ENCODE measurements at places on chromosomes 4 and X.

GRCh38 chr4:7253837-7254236, 61.5 kb downstream of the SORCS2 start:
- DNase-seq = no peak

GRCh38 chr4:4392501-4393183, 5.7 kb downstream of the NSG1 start:
- no peak for DNase-seq

DNA sequence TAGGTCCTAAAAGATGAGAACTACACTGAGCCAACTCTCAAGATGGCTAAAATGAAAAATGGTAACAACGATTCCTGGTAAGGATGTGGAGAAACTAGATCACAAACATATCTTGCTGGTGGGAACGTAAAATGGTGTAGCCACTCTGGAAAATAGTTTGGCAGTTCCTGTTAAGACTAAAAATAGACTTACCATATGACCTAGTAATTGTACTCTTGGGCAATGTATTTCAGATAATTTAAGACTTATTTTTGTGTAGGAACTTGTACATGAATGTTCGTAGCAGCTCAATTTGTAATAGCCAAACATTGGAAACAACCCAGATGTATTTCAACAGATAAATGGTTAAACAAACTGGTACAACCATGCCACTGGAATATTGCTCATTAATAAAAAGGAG, 106.2 kb downstream of the HDAC8 start:
- no peak for DNase-seq

GRCh38 chr4:2800691-2801596, 8.1 kb downstream of the SH3BP2 start:
- DNase-seq = peak; percentile 59

GRCh38 chr4:61628727-61629126, 428.6 kb downstream of the ADGRL3 start:
- no peak for DNase-seq

- no peak for DNase-seq
Observed at GRCh38 chrX:71095033-71095432, 618 bp upstream of the FOXO4 start.

DNA sequence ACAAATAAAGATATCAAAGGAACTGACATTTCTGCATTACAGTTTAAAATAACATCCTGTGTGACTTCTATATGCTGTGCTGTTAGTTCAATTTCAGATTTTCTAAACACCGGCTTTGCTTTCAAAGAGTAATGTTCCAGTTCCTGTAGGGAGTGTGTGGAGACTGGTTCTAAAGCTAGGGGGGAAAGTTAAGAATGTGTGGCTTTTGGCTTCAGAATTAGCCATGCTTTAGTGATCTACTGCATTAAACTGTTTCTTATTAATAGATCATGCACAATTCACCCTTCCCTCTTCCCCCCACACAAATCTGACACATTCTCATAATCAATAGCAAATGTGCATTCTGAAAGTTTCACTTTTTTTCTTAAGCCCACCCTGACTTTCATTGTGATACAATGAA, 32.0 kb upstream of the DKK2 start:
- no peak for DNase-seq

DNA sequence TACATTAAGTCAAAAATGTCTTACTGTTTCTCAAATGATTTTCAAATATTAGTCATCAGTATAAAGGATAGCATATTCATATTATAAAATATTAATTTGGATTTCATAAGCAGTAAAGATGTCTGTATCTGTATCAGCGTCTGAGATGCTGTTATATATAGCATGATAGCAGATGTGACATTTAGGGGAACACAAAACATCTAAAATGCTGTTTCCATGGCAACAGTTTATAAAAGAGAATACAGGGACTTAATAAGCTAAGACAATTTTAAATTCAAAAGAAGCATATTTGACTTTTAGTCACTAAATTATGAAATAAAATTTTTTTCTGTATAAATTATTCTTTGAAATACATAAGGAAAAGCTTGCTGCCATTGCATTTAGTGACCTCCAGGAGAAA, 432.2 kb downstream of the PDGFC start:
- no peak for DNase-seq

GRCh38 chrX:122739770-122740169, 444.3 kb upstream of the GRIA3 start:
- no peak for DNase-seq

- DNase-seq = no peak
Observed at GRCh38 chr4:154507156-154507555, 15.6 kb upstream of the DCHS2 start.

- DNase-seq = no peak
Observed at GRCh38 chrX:119899125-119899524, 3.4 kb downstream of the AKAP14 start.

DNA sequence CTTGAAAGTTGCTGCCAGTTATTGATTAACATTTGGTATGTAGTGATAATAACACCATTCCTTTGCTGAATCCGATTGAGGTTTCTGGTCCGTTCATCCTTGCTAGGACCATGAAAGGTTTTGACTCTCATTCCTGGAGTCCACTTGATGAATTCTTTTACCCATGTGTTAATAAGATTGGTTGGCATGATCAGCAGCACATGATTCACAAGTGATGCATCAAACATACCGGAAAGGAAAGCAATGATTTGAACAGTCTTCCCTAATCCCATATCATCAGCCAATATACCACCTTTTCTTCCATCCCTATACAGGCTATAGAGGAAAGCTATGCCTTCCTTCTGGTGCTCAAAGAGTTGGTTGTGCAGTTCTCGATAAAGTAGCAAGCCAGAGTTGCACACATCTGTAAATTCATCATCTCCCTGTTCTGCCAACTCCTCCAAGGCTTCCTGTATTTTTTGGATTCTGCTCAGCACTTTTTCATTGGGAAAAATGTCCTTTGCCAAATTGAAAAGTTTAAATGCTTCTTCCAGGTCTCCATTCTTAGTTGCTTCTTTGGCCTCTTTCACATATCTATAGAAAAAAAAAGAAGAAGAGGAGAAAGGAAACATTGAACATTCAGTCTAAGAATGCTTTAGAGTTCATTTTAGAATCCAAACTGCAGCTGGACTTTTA, 26.7 kb downstream of the PIN4 start:
- DNase-seq = no peak

DNA sequence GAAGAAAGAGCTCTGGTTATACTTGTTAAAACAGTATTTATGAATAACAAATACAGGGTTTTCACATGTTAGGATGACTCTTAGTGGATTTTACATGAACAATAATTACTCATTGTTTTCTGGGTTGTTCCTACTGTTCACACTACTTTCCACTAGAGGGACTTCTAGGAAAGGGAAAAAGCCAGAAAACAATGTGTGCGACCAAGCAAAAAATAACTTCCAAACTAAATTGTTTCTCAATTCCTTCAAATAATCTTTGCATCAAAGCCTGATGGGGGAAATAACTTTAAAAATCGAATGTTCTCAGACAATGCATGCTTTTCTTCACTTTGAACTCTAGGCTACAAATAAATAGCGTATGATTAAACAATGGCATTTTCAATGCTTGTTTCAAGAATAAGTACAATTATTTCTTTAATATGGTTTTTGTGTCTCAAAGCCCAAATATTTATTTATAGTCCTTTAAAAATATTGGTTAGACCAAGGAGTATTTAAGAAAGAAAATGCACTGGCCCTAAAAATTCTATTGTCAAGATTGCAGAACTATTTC, 72.1 kb upstream of the ETNPPL start:
- DNase-seq = no peak

GRCh38 chr4:16573206-16573605, 325.2 kb downstream of the LDB2 start:
- DNase-seq = no peak

- no peak for DNase-seq
Observed at GRCh38 chr4:36677112-36677511, 395.7 kb downstream of the DTHD1 start.

DNA sequence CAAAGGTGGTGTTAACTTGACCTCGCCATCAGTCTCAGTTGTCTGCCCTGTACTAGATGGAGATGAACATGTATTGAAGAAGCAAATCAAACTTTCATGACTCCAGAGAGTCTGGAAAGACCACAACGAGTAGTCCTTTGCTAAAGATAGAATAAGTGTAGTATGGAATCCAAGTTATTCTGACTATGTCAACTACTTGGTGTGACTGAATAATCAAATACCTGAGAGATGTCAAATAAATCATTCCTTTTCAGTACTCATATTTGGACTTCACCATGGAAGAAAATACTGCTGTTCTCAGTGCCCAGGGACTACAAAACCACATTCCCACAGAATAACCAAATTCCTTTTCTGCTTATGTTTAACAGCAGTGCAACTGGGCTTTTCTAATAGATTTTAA, 161.2 kb upstream of the SPRY1 start:
- no peak for DNase-seq

DNA sequence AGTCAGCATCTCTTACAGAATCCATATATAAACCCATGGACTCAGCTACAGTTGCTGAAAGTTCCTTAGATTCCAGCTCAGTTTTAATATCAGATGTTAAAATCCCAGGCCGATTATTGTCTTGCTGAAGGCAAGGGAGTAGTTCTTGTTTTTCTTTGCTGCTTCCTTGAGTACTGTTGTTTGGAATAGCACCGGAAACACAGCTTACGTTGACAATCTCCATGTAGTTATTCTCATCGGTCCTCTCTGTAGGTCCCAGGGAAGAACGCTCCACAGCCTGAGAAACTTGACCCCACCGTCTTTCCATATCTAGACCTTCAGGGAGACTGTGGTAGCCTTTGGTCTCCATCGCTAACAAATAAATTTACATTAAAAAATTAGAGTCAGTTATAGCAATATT, 5.7 kb downstream of the NR3C2 start:
- no peak for DNase-seq

DNA sequence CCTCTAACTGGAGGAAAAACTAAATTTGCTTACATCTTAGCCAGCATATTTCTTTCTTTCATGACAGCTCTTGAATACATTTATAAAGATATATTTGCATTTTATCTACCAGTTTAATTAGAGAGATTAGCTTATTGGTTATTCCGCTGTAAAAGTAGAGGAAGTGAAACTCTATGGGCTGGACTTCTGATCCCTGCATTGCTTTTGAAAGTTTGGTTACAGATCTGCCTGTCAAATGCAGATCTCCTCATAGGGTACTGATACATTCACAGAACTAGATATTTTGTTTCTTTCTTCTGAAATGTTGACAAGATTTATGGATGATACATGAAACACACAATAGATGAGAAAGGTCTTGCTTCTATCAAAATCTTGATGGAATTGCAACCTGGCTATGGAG, 581.4 kb upstream of the AADAT start:
- DNase-seq = no peak

DNA sequence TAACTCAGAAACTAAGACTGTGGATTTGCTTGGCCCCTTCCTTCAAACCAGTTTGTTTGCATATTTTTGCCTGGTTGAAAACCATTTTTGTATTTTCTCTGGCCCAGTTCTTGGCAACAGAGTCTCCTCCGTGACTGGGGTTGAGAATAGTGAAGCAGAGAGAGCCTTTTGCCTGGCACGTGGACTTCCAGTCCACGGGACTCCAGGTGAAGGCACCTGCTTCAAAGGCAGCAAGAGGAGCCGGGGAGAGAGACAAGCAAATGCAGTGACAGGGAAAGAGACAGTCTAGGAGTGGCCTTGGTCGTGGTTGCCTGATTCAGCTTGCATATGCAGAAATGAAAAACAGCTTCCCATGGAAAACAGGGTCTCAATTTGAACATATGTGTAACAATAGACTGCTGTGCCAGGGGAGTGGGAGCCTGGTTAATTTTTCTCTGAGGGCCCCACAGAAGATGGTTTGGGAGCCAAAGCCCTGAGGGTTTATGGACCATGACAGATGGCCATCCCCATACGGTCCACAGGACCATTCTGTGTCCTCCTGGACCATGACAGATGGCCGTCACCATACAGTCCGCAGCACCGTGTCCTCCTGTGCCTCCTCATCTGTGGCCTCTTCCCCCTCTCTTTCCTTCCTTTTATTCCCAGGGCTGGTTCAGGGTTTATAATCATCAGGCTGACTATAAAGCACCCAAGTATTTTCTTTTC, 272.2 kb upstream of the RASGEF1B start:
- DNase-seq = no peak

DNA sequence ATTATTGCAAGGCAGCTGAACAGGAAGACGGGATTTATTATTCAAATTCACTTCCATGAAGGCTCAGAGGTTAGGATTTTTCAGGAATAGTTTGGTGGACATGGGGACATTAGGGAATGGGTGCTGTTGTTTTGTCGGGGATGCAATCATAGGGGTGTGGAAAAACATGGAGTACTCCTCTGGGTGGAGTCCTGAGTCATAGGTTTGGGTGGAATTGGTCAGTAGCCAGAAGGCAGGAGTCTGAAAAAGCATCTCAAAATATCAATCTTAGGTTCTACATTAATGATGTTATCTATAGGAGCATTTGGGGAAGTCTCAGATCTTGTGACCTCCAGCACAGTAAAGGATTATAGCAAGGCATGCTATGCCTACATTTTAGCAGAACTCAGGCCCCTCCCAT, 14.5 kb upstream of the ETNPPL start:
- no peak for DNase-seq

DNA sequence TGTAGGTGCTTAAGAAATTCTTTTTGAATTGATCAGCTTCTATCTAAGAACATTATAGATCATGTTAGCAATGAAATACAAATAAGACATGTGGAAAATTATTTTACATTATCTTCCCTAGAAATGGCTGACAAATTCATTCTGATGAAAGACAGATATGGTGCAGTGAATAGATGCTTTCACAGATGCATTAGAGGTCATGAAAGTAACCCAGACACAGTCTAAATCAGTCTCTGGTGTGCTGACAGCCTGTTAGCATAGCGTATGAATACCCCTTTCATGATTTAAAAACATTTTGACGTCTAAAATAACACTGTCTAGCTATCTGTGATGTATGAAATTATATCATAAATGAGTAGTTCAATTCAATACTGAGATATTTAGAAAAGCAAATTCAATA, 180.9 kb downstream of the UNC5C start:
- no peak for DNase-seq

- DNase-seq = no peak
Observed at GRCh38 chrX:148441387-148441786, 59.0 kb upstream of the AFF2 start.

Measured in stimulated activated CD8-positive, alpha-beta memory T cell treated with anti-CD3 and anti-CD28 coated beads, Interleukin-4, amount 100 ng/mL, for 48 hours (primary cell).